Forelimb muscle (tissue), 1 donor: ENCODE measurements at places on chromosomes 3 and 15. TPM values are rescaled to one million over a fixed set of nuclear protein-coding genes. Genes with fewer than 3 reads are reported as not detected.

DNA sequence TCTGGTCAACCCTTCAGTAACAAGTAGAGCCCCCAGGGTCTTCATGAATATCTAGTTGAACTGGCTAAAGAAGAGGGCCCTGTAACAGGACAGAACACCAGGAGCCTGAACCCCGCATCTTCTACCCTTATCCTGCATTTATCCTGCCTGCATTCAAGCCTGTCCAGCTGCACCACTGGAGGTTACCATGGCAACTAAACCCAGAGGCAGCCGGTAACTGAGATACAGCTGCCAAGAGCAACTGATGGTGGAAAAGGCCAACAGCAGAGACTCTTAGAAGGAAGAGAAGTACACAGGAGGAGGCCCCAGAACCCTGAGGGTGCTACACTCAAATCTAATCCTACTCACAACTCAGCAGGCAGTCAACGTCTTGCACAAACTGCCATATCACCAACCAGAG lies 3.7 kb upstream of the PRKAR2A start:
- no peak for DNase-seq

DNA sequence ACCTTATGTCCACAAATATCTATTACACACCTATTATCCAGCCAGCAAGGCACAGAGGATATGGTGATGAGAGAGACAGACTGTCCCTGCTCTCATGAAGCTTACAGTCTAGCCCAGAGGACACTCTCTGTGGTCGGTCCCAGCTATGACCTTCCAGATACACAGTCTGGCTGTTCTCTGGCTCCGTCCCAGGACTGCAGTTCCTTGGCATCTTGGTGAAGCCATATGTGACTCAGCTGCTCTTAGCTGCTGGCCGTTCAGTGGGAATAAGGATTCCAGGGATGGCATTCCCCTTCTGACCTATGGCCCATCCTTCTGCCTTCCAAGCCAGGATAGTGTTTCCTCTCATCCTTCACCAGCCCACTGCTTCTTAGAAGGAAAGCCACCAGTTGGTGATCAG lies 30.8 kb downstream of the MEX3B start:
- DNase-seq: no peak

DNA sequence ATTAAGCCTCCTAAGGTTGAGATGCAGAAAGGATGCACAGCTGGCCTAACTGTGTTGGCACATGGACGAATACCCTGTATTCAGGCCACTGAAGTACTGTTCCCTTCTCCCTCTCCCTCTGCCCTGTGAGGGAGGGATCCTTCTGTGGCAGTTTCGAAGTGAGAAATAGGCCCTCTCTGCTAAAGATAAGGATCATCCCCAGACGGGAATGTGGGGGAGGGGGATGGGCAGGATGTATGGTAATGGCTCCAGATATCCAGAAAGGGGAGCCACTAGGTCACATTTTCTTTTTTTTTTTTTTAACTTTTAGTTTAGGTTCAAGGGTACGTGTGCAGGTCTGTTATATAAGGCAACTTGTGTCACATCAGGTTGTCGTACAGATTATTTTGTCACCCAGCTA lies 463.1 kb downstream of the TBL1XR1 start:
- no peak for DNase-seq

Gene RARRES1
- polyA plus RNA-seq: 2.6 TPM

Gene C3orf33
- polyA plus RNA-seq: 3.1 TPM

Gene EPHA3
- 13.8 TPM for polyA plus RNA-seq

Gene AADACL2
- polyA plus RNA-seq: not detected
